ENCODE measurements at places on chromosomes 3 and 15. TPM values are rescaled to one million over a fixed set of nuclear protein-coding genes. Genes with fewer than 3 reads are reported as not detected.
A peak's percentile ranks its signal among the peaks of the same experiment; 100 is the strongest.

DNA sequence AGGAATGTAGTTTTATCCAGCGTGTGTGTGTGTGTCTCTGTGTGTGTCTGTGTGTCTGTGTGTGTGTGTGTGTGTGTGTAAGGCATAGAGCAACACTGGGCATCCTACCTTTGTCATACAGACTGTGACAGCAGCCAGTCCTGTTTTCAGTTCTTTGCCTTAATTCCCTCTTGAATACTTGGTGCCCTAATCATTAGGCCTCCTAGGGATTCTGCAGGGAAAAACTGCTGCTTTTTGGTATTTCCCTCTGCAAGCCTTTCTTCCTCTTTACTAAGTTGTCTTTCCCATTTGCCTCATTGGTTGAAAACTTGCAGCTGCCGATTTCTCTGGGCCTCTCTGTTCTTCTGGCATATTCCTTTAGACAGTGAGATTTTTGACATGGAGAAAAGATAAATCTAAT lies 9.2 kb downstream of the SLC25A36 start:
- DNase-seq, result no peak

DNA sequence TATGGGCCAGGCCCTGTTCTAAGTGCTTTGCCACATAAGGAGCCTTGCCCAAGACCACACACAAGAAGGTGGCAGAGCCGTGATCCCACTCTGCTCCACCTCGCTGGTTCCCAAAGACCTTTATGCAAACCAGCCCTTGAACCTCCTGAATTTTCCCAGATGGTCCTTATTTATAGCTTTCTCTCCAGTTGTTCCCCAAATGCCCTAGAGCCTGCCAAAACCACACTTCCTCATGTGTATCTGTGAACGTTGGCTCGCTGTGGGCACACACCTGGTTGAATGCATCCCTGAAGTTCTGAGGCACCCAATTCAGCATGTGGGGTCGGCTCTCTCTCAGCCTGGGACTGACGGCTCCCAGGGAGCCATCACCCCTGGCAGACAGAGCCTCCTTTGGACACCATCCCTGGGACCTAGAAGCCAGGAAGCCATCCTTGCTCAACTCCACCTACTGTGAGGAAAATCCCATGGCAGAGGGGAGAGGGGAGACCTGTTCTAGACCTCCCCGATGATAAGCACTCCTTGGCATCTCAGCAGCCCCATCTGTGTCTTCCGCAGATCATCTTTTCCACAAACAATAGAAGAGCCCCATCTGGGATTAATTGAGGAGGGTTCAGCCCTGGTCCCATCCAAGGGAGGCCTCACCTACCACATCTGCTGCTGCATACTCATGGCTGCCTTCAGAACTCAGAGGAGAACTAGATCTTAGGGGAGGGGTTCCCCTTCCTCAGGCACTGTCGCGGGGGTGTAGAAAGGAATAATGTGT lies 42.3 kb upstream of the LIMD1 start:
- DNase-seq, result no peak

DNA sequence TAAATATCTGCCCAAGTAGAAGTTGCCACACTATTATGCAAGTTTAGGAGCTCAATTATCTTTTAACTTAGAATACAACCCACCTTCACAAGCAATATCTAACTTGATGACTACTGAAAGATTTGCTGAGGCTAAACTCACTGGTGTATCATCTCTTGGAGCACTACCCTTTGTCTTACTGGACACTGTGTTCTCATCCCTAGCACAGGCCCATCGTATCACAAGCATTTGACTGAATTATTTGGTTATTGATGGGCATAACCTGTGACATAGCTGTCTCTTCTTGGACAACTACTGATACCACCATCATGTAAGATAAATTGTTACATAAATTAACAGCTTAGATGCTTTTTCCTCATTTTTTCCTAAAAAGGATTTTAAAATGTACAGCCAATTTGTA lies 216.2 kb upstream of the THBS1 start:
- no peak for DNase-seq

- no peak for DNase-seq
These were observed 36.8 kb downstream of the ATP1B3 start for GRCh38 chr3:141913150-141913811.

- DNase-seq, result no peak
These were observed 66.2 kb downstream of the ST3GAL6 start for GRCh38 chr3:98829246-98829832.

The CPEB1 gene
- total RNA-seq, result 3.3 TPM

The CCR4 gene
- 0.33 TPM for total RNA-seq

The KBTBD12 gene
- 1.5 TPM for total RNA-seq

The RNU5B-1 gene
- total RNA-seq, result not detected

- no peak for DNase-seq
These were observed 4.0 kb downstream of the PSMD6 start for GRCh38 chr3:64019271-64019670.

The DISP2 gene
- total RNA-seq, result 0.11 TPM

The C3orf62 gene
- total RNA-seq, result 1.5 TPM

GRCh38 chr3:128392818-128393544 lies 73.7 kb downstream of the DNAJB8 start:
- no peak for DNase-seq

The SCN10A gene
- 0.90 TPM for total RNA-seq

- peak; percentile 79 for DNase-seq
These were observed 10.3 kb upstream of the KIF7 start for GRCh38 chr15:89665449-89666181.

DNA sequence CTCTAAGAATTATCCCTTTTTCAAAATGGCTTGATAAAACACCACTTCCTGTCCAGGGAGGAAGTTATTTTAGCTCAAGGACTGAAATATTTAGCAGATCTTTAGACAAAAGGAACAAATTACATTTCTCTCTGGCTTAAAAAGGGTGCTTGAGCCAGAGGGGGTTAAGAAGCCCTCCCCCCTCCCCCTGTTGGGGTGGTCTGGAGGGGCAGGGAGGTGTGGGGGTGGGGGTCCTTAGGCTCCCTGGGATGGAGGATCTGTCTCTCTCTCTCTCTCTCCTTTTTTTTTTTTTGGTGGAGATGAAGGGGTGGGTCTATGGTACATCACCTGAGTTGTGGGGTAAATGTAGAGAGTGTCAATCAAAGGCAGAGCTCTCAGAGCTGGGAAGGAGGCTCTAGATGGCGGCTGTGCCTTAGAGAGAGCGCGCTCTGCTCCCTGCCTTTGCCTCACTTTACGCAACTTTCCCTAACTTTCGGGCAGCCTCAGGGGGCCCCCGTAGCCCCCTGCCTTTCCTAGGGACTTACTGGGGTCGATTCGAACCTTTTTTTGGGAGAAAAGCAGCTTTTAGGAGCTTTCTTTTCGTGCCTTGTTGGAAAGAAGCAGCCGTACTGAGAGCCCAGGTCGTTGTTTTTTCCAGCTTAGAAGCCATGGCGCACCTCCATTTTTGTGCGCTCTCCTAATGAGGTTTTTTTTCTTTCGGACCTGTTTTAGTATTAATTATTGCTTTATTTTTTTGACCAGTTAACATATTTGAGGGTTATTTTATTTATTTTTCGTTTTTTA lies at the start of gene CHD2:
Gene CHD2 (plus strand): TSS at position 377 of the 783 bp plus-strand sequence. CDS start 914 bp downstream, outside the sequence.
- DNase-seq, result peak; percentile 75

DNA sequence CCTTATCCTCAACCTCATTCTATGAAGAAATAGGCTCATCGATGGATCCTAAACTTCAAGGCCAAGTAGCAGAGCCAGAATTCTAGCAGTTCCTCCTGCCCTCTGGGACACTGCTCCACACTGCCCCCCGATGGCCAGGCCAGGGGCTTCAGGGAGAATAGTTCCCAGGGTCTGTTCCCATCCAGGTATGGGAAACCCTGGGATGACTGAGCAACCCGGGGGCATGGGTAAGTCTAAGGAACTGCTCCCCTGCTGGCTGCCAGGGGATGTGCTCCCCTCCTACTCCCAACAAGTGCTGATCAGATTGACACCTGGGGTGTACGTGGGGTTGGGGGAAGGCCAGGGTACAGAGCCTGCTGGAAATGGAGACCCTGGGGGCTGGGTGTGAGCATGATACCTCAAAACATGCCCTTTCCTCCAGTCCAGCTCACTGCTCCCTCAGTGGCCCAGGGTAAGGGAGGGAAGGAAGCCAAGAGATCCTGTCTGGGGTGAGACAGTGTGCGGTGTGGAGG lies 7.6 kb downstream of the ULK3 start:
- peak; percentile 69 for DNase-seq

- no peak for DNase-seq
These were observed 74.5 kb upstream of the BLM start for GRCh38 chr15:90642464-90643300.

- DNase-seq, result peak; percentile 64
These were observed 144.2 kb upstream of the ARHGEF26 start for GRCh38 chr3:153976891-153977554.

GRCh38 chr15:59557581-59557980 lies 54.0 kb upstream of the GCNT3 start:
- DNase-seq, result no peak

DNA sequence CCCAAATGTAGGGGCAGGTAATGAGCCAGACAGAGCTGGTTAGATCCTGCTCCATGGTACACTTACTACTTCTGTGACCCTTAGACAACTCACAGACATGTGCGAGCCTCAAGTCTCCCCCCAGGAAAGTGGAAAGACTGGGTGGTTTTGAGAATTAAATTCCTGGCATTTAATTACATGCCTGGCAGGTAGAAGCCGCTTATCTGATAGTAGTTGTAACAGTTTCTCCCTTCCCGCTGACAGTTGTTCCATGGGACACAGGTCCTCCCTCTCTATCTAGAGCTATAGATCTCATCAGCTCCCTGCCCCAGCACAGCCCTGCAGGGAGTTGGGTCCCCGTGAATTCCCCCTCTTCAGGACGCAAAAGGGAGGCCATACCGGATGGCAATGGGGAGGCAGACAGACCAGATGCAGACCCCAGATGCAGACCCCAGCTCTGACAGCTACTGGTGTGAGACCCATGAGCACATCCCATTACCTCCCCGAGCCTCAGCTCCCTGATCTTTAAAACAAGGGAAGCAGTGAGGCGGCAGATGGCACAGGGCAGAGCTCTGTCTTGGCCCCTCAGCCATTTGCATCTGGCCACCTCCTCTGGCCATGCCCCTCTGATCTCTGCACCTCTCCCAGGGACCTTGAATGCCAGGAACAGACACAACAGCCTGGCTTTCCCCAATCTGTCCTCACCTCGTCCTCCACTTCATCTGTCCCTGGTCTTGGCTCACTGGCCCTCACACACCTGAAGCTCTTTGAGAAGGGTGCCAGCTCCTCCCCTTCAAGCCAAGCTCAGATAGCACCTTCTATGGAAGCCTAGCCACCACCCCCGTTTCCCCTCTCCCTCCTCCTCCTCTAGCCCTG lies 34.1 kb upstream of the NR2C2 start:
- no peak for DNase-seq

The LCTL gene
- total RNA-seq, result not detected

DNA sequence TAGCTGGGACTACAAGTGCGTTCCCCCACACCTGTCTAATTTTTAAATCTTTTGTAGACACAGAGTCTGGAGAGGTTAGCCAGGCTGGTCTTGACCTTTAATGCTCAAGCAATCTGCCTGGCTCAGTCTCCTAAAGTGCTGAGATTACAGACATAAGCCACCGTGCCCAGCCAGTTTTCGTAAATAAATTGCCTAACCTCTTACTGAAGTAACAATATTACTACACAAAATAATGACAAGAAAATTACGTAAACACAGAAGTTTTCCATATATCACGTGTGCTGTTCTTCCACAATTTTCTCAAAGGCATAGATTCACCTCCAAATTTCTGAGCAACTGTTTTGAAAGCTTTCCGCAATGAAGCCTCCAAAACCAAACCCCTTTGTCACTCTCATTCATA lies 58.1 kb upstream of the PROK2 start:
- no peak for DNase-seq

The UNC13C gene
- total RNA-seq, result 0.19 TPM

The RASGRP1 gene
- 4.4 TPM for total RNA-seq

DNA sequence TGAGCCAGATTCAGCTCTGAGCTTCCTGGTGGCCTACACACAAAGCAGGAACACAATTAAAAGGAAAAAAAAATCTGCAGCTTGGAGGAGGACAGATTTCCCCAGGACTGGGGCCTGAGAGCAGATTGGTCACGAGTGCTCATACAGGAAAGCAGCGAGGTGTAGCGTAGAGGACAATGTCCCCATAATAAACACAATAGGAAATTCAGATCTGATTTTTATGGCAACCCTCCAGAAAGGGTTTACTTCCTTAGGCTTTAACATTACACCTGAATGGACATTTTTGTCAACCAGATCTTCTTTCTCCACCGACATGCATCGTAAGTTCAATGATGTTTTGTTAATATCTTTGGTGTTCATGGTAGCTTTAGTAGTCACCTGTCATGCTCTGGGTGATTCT lies 23.3 kb downstream of the SLC6A20 start:
- DNase-seq, result no peak

DNA sequence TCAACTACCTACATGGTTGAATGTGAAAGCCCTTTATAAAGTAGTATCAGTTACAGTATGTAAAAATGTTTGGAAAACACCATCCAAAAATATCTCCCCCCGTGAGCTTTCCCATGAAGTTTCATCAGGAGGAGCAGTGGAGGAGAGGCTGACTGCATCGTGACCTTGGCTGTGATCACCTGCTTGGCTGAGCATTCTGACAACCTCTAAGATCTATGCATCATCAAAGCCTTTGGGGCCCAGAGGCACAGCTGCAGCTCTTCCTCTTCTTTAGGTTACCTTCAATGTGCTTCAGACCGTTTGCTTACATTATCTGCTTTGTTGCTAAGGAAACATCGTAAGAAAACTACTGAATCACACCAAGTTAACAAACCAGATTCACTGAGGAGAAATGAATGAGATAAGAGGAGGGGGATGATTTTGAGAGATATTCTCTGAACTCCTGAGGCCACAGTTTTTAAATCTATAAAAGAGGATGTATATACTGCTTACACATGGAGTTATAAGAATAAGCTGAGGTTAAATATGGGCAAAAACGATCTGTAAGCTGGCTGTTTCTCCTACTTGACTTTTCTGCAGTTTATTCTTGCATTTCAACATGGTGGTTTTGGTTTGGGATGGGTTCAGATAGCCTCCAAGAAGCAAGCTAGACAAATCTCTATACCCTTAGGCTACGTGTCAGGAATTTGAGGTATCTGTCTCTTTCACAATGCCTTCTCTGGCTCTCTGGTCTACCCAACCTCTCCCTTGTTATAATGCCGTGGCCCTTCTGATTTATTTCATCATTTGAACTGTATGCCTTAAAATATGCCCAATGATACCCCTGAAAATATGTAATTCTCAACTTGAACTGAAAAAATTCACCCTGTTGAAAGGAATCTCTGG lies 4.0 kb downstream of the GCSAM start:
- DNase-seq, result no peak

- no peak for DNase-seq
These were observed 8.3 kb downstream of the ANXA2 start for GRCh38 chr15:60389261-60390077.

DNA sequence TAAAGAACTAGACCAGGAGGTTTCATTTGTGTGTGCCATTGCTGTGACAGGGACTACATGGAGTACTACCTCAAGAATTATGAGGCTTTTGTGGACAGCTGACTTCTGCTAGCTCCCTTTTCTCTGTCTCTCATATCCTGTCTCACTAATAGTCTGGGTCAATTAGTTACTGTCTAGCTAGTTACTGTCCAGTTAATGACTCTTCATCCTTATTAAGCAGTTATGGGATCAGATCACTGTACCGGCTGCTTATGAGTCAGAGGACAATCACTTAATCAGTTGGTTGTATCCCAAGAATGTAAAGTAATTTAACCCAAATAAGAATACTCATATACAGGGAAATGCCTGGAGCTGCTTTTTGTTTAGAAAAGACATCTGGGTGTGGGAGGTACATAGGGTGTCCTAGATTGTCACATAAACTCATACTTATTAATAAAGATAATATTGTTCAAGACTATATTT lies 158.0 kb downstream of the CDIN1 start:
- DNase-seq, result no peak

Data from right atrium auricular region (tissue), 2 donors.